A673 (cell line): ENCODE measurements at places on chromosomes 6 and 20. TPM values are rescaled to one million over a fixed set of nuclear protein-coding genes. Genes with fewer than 3 reads are reported as not detected.

DNA sequence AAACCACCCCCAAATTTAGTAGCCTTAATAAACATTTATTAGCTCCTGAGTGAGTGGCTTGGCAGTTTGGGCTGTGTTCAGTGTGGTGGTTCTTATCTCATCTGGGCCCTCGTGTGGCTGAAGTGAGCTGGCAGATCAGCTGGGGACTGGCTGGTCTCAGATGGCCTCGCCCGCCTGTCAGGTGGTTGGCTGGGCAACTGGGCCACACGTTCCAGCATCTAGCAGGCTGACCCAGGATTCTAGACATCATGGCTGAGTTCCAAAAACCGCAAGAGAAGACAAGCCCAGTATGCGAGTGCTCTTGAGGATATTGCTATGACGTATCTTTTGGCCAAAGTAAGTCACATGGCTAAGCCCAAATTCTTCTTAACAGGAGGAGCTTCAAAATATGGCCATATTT is 28.9 kb downstream of the EIF2S2 start:
- DNase-seq = peak; percentile 35

DNA sequence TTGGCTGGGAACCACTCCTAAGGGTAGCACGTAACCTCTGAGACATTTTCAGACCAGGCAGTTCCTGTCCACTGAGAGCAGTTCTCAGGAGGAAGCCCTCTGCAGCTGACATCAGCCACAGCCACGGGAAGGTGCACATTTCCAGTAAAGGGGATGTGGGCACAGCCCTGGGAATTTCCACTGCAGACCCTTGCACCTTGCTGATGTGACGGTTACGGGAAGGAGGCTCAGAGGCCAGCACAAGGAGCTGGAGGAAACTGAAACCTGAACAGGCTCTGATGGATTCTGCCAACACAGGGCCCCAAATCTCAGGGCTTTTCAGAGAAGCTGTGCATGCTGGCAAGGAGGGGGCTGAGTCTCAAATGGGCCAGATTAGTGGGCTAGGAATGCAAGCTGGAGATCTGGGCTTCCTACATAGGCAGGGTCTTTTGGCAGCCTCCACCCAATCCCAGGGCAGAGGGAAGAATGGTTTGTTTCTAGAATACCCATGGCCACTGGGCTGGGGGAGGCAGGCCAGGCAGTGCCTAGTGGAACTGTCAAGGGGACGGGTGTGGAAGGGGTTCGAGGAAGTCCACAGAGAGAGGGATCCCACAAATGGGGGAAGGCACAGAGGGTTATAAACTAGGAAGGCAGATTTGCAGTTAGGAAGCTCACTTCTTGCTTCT is 14.2 kb downstream of the EBF4 start:
- no peak for DNase-seq

Gene HAO1
- total RNA-seq = not detected in 2 replicates

DNA sequence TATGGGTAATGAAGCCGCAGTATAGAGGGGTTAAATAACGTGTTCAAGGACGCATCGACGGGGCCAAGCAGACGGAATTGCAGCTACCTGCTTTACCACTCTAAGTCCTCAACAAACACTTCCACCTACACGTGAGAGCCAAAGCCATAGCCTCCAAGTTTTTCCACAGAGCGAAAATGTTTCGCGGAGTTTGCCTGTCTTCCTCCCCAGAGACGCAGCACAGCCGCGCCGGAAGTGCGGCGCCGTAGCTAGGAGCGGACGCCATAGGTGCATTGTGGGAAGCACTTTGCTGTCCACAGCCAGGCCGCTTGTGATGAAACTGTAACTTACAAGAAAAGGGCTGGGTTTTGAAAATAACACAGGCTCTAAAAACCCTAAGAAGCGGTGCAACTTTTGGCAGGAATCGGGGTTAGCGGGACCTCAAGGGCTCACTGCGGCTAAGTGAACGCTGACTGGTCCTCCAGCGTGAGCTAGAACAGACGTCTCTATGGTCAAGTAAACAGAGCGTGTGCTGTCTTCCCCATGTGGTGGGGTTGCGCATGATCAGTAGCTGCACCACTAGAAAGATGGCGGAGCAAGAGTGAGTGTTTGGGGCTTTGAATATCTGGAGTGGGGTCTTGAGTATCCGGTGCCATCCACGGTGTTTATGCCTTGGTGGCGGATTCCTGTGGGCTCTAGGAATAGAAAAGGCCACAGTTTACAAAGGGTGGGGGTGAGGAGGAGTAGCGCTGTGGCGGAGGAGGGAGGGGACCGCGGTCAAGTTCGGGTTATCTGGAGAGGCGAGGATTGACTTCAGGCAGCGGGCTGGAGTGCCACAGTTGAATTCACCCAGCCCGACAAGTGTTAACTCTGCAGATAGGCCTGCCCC is at the start of gene RPL7L1:
TSS of gene RPL7L1 (plus strand) at position 245 of the 868 bp plus-strand sequence. CDS start at position 540, 295 bp downstream.
- peak; percentile 94 for DNase-seq

GRCh38 chr6:8941577-8941976 is 506.2 kb upstream of the SLC35B3 start:
- DNase-seq = no peak
